ENCODE measurements at places on chromosomes 11 and 22.
A peak's percentile ranks its signal among the peaks of the same experiment; 100 is the strongest.

GRCh38 chr11:100849009-100849900 is 162.2 kb downstream of the ARHGAP42 start:
- DNase-seq, result no peak

- DNase-seq, result peak; percentile 29
Measured at GRCh38 chr11:85680897-85681296, 5.1 kb downstream of the CCDC89 start.

- DNase-seq, result no peak
Measured at GRCh38 chr11:80280737-80281136, 839.9 kb upstream of the TENM4 start.

GRCh38 chr22:42418811-42419242 is 13.4 kb downstream of the NFAM1 start:
- no peak for DNase-seq

- no peak for DNase-seq
Measured at GRCh38 chr11:74863410-74863809, 85.5 kb downstream of the XRRA1 start.

GRCh38 chr11:47375020-47375419 is 3.3 kb downstream of the SPI1 start:
- DNase-seq, result no peak

DNA sequence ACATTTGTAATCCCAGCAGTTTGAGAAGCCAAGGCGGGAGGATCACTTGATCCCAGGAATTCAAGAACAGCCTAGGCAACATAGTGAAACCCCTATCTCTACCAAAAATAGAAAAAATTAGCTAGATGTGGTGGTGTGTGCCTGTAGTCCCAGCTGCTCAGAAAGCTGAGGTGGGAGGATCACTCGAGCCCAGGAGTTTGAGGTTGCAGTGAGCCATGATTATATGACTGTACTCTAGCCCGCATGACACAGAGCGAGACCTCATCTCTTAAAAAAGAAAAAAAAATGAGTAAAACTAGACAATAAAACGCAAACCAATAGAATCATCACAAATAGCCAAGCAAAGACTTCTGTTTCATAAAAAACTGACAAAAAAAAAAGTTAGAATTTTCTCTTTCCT is 21.8 kb downstream of the NUCB2 start:
- DNase-seq, result no peak

GRCh38 chr22:21018314-21018713 is 3.3 kb downstream of the P2RX6 start:
- DNase-seq, result no peak

DNA sequence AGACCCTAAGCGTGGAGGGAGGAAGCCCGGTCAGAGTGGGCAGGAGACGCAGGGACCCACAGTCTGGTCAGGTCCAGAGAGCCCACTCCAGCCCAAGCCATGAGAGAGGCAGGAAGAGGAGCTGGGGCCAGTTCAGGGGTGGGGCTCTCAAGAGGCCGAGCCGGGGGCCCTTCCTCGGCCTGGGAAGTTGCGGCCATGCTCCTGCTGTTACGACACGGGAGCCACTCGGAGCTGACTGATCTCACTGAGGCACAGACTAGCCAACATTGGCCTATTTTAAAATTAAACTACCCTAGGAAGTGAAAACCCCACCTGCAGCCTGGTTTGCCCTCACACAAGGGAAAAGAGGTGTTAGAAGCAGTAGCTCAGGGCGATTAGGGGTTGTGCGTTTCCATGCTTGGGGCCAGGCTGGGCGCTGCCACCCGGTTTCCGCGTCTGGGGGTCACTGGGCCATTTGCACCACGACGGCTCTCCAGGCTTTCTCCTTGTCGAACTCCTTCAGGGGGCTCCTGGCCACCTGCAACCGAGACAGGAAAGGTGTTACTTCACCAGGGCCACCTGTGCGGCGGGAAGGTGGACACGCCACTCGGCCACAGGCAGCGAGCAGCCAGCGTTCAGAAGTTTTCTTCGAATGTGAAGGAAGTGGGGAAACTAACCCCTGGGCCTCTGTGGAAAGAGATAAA is 3.2 kb upstream of the TTLL8 start:
- DNase-seq, result no peak

DNA sequence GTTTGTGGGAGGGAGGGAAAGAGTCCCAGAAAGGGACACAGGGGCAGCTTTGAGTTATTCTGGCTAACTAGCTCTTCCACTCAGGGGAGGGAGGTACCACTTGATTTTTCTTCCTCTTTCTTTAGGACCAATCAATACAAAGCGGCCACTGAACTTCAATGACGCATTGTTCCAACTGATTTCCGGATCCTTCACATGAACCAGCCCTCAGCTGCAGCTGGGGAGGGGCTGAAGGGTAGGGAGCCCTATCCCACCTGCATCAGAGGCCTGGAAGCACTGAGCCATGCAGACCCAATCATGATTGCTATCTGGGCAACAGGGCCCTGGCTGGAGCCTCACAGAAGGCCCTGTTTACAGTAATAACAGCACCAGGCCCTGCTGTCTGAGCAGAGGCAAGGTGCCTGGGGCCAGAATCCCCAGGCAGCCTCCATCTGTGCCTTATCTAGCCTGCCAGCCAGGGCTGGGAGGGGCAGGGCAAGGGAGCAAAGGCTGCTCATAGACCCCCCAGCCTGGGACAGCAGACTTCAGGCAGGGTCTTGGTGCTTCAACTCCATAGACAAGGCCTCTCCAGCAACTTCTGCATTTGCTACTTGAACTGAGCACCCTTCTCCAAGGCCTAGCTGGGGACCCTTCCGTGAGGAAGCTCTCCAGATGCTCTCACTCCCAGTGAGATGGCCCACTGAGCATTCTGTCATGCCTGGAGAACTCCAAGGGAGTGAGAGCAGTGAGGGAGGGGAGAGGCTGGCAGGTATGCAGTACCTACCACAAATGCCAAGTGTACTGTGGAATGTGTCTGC is 22.5 kb downstream of the CLPB start:
- DNase-seq, result peak; percentile 36

DNA sequence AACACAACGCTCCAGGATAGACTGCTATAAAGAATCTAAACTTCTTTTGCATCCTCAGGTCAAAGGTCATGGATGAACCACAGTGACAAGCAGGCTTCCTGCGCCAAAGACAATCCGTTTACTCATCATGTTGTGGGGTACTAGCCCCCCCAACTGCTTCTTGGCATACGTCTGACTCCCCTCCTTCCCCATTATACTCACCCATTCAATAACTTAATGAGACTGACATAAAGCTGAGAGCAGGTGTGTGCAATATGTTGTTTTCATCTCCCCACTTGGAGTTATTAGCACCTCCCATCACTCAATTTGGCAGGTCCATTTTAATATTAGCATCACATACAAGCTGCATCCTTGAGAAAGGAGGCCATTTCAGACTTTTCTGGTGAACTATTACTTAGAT is 157.1 kb downstream of the CADM1 start:
- no peak for DNase-seq

GRCh38 chr11:66477263-66478201 is 2.7 kb upstream of the DPP3 start:
- DNase-seq, result no peak

GRCh38 chr11:25615069-25615468 is 716.9 kb upstream of the ANO3 start:
- DNase-seq, result no peak

GRCh38 chr22:26546282-26546681 is 34.0 kb upstream of the TFIP11 start:
- DNase-seq, result no peak

DNA sequence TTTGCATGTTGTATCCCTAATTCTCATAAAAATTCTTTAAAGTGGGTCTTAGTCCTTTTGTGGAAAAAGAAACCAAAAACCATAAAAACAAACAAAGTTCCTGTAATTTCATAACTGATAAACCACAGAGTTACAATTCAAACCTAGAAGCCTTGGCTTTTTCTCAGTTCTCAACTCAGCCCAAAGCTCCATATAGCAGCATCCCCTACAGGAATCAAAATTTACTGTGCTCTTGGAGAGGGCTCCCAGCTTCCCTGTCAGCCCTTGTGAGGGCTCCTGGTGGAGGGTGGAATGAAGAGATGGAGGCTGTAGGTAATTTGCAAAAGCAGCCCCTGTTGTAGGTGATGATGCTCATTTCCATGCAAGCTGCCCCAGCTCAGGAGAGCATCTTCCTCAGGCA is 506.1 kb upstream of the KIRREL3 start:
- no peak for DNase-seq

DNA sequence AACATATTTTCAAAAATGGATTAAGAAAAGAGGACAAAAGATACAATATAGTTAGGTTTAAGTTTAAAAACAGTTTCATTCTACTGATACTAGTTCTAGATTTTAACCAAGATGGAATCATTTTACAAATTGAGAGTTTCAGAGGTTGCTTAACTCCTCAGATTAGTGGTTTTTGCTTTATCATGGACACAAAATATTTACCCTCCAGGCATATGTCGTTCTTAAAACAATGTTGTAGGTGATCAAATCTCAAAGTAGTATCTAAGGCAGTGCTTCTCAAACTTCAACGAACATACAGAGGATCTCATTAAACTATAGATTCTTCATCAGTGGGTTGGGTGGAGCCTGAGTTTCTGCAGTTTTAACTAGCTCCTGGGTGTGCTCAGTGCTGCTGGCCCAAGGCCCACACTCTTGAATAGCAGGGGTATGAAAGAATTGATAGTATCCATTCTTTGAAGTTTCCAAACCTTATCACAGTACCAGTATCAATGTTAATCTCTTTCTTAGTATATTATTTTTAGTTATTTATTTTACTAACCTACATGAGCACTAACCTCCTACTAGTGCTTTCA is 48.0 kb downstream of the YAP1 start:
- no peak for DNase-seq

GRCh38 chr22:27466229-27466628 is 335.3 kb downstream of the MN1 start:
- DNase-seq, result no peak

DNA sequence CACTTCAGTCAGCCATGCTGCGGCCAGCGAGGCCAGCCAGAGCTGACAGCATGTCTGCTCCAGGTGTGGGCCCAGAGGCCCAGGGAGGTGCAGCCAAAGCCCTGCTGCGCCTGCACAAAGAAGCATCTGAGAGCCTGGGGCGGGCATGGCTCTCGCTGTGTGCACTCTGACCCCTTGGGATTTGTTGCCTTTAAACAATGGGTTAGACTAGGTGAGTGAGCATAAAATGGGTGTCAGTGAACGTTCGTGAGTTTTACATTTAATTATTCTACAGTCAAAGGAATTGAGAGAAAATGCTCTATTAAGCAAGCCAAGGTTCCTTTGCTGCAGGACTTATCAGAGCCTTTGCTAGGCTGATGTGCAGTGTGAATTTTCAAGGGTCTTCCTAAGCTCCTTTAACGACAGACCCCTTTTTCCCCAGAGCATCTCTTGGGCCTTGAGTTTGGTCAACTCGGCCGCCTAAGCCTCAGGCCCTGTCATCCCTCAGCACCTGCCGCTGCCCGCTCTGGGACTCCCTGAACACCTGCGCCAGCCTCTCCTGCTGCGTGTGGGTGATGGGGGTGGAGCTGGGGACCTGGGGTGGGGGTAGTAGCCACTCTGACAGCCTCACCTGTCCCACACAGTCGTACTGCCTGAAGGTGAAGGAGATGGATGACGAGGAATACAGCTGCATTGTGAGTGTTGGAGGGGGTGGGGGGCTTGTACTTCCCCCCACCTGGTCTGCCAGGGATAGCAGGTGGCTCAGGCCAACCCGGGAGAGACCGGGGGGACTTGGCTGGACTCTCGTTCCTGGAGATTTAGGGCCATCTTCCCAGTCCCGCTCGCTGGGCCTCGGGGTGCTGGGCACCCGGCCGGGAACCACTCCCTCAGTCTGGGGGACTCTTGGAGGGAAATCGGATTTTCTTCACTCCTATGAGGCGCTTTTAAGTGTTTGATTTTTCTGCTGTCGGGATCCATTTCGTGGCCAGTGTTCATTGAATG is 10.5 kb downstream of the SLC16A8 start:
- DNase-seq, result no peak

DNA sequence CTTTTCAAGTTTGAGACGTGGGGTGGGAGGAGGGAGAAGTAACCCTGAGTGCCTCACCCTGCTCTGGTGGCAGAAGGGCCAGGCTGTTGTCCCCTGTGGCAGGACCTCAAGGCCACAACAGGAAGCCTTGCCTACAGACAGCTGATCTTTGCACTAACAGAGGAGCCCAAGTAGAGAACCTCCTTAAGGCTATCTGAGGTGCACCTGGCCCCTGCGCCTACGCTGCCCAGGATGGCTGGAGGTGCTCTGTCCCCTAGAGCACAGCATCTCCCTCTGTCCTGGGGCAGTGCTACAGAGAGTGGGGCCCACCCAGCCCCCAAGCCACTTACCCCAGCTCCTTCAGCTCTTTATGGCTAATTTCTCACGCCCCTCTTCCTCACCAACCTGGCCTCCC is 27.0 kb downstream of the MYO7A start:
- DNase-seq, result no peak

DNA sequence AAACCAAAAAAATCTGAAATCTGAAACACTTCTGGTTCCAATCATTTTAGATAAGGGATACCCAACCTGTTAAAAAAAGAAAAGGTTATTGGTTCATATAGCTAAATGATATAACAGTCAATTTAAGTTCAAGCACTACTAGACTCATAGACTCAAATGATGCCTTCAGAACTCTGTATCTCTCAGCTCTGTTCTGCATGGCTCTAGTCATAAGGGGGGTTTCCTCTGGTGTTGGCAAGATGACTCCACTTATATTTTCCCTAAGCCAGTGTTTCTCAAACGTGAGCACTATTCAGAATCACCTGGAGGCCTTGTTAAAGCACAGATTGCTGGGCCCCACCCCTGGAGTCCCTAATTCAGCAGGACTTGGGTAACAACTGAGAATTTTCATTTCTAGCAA is 11.5 kb upstream of the RRAS2 start:
- no peak for DNase-seq

GRCh38 chr11:15780382-15780781 is 576.0 kb downstream of the SOX6 start:
- DNase-seq, result no peak

GRCh38 chr11:111417011-111417765 is 38.1 kb upstream of the POU2AF1 start:
- no peak for DNase-seq

- DNase-seq, result no peak
Measured at GRCh38 chr22:27433099-27433498, 368.5 kb downstream of the MN1 start.

GRCh38 chr11:76436020-76436419 is 8.8 kb upstream of the EMSY start:
- no peak for DNase-seq

GRCh38 chr11:69918938-69919650 is 99.9 kb upstream of the FGF3 start:
- DNase-seq, result peak; percentile 95

Measured in iPS-NIHi11 (cell line).